CD4-positive, alpha-beta T cell treated with Interleukin-6 at 100 ng/mL for 8 hours (primary cell): ENCODE measurements at places on chromosomes 11 and 22.
A peak's percentile ranks its signal among the peaks of the same experiment; 100 is the strongest.

DNA sequence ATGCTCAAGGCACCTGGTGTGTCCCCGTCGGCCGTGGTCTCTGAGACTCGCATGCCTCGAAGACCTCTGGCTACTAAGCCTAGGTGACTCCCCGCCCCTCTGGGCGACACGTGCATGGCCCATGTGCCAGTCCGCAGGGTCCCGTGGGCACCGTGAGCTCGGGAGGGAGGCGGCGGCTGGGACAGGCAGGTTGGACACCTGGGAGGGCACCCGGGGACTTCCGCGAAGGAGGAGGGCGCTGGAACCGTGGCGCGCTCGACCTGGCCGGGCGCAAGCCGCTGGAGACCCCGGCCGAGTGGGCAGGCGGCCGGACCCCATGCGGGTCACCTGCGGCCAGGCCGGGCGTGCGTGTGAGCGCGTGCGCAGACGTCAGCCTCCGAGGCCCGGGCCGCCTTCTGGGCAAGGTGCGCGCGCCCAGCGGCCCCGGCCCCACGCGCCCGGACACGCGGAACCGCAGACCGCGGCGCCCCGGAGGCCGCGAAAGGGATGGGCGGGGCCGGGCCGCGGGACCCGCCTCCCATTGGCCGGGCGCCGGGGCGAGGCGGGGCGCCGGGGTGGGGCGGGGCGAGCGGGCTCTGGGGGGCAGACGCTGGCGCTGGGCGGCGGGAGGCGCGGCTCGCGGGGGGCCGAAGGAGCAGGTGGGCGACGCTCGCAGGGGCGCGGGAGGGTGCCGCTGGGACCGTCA is 579 bp upstream of the RASD2 start:
- DNase-seq = peak; percentile 46

- no peak for DNase-seq
Measured at GRCh38 chr11:116742104-116742503, 30.7 kb downstream of the BUD13 start.

DNA sequence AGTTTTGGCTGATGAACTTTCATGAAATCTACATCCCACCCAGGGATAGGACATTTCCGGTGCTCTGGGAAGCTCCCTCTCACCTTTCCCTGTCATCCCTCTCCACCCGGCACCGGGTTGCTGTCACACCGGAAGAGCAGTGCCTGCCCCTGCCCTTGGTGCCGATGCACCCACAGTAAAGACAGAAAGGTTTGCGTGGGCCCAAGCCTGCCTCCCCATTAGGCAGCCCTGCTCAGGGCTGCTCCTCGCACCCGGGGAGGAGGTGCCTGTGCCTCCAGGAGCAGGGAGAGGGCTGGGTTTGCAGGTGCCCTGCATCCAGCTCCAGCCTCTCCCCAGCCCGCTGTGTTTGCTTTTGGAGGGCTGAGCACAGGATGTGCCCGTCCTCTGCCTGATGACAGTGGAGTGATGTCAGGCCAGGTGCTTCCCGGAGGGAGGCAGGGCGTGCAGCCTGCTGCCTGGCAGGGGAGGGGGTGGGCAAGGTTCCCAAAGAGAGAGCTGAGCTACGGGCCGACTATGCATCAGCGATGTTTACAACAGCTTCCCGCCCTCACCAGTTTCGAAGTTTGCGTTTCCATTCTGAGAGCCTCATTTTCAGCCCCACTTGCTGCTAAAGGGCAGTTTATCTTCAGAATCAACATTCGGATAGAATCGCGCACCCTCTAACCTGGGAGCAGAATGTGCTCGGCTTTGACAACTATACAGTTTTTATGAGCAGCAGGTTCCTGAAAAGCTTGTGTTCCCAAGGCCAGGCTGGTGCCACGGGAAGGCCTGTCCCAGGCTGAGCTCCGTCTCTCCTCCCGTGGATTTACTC is 83.2 kb upstream of the CLDN5 start:
- peak; percentile 63 for DNase-seq

DNA sequence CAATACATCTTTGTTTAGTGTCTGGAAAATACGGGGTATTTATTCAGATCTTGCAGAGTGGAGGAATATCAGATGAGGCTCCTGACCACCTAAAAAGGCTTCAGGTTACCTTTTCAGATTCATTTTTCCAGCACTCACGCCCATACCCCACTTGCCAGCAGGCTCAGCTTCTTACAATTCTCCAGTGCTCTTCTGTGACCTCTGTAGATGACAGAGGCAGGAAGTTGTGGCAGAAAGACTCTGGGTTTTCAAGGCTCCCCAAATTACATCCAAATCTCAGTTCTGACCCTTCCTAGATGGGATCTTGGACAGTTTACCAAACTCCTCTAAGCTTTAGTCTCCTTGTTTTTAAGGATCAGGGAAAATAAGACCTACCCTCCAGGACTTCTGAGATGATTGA is 61.1 kb downstream of the SYTL2 start:
- DNase-seq = no peak

DNA sequence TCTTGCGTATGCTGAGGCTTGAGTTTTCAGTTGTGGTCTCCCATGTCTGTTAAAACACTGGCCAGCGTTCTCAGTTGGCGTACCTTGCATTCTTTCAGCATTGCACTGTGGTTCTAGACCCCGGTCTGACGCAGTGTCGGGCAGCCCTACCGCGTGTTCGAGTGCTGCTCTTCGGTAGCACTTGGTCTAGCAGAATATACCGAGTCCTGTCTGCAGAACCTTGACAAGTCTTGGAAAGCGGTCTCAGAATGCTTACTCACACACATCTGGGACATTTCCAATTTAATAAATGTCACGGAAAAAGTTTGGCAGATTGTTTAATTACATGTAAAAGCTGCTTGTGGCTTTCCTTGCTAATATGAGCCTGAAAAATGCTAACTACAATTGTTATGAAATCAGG is 32.6 kb downstream of the PPFIA1 start:
- no peak for DNase-seq

- no peak for DNase-seq
Measured at GRCh38 chr11:57263351-57263750, 26.3 kb upstream of the APLNR start.

DNA sequence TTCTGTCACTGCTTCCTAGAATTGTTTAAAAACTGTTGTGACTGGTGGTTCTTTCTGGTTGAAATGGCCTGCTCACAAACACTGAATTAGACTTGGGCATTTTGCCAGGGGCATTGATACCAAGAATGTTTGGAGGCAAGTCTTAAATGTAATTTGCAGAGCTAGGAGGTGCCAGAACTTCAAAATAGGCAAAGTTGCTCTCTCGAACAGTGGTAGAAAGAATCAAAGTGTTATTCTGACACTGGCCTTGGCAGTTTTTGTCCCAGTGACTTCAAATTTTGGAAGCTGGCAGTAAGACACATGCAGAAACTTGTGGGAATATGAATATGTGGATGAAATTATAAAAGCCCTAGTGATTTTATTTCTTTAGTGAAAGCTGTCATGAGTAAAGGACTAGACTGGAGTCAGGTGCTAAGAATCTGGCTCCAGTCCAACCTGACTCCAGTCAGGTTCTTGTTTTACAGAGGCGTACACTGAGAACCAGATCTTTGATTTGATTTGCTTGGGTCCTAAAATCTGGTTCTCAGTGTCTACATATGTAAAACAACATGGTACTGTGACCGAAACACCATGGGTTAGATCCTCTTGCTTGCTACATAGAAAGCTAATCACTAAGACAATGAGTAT is 20.9 kb downstream of the SVIP start:
- DNase-seq = no peak

- no peak for DNase-seq
Measured at GRCh38 chr11:130780437-130780836, 135.8 kb downstream of the SNX19 start.

DNA sequence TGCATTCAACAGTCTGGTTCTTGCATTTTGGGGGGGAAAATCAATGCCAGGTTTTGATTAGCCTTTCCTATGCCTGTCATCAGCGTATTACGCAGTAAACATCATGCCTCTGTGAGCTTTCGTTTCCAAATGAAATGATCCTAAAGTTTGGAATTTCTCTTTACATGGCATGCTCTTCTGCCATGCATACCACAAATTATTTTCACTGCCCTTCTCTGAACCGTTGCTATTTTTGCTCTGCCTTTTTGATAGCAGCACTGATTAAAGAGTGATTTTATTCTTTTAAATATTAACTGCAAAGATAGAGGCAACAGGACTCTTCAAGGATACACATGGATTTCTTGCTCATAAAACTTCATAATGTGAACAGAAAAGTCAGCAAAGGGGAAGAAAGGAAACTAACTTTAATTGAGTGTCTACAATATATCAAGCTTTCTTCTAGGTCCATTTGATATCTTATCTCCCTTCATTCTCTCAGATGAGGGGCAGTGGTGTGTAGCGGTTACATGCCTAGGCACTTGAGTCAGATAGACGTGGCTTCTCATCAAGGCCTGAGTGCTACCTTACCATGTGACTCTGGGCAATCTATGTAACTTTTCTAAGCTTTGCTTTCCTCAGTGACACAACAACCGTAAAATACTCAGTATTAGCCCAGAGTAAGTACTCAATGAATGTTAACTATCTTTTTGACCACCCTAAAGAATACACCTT is 25.0 kb upstream of the FZD4 start:
- DNase-seq = no peak

DNA sequence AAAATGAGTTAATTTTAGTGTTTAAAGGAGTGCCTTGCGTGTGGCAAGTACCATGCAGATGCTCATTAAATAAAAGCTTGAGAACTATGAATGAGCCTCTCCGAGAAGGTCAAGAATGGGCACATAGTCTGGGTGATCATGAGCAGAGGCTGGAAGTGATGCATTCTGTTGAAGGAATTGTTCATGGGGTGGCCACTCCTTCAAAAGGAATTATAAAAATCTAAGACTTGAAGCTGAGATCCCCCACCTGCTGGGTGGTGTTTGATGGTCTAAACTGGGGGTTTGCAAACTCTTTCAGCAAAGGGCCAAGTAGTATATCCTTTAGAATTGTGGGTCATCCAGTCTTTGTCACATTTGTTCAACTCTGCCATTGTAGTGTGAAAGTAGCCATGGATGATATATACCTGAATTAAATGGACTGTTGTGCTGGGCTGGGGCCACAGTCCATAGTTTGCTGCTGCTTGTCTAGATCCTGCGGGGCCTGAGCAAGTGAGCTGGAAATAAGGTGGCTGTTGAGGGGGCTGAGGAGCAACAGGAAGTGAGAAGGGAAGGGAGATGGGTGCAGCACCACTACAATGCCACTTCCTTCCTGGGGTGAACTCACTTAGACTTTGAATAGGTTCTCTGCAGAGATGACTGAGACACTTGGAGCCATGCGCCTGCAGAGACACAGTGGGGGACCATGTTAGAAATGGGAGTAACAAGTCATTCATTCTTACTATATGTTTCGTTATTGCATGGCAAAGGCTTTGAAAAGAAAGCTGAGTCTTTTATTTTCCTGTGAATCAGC is 179.0 kb downstream of the SNX19 start:
- DNase-seq = no peak

GRCh38 chr11:10488934-10489691 is 34.0 kb downstream of the AMPD3 start:
- DNase-seq = no peak

DNA sequence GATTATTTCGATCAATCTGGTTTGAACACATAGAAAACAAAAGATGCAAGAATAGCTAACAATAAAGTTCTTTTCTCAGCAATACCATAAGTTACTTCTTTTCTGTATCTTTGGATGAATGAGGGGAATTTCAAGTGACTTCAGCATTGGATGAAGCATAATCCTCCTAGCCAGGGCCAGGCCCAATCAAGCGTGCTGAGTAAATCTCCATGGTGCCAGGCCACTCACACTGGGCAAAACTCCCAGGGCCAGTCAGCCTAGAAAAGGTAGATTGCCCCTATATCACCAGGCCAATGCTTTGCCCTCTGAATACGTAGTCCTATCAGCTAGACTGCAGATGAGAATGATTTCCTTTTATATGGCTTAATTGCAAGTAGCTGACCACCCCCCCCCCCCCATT is 6.0 kb downstream of the CNTF start:
- DNase-seq = no peak

- peak; percentile 77 for DNase-seq
Measured at GRCh38 chr22:23243006-23243573, 62.8 kb downstream of the BCR start.

GRCh38 chr11:101835506-101836063 is 79.2 kb upstream of the CEP126 start:
- no peak for DNase-seq

DNA sequence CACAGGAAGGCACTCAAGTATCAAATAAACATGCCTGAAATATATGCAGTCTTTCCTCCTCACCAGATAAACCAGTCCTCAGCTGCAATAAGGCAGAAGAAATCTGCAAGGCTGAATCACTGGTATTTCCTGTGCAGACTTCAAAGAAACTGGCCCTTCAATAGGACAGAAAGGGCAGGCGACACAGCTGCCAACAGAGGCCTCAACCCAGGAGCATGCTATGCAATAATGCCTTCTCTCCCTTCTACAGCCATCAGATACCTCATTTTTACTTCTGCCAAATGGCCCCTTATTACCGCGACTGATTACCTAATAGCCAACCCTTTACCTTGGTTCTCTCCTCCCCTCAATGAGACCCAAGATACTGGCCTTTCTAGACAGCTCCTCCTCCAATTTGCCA is 8.0 kb downstream of the NUMA1 start:
- DNase-seq = no peak

GRCh38 chr11:13313005-13313819 is 35.6 kb downstream of the BMAL1 start:
- no peak for DNase-seq

- DNase-seq = no peak
Measured at GRCh38 chr11:10506008-10506370, 35.0 kb downstream of the RNF141 start.

GRCh38 chr11:44065161-44065661 is 859 bp upstream of the ACCS start:
- no peak for DNase-seq

DNA sequence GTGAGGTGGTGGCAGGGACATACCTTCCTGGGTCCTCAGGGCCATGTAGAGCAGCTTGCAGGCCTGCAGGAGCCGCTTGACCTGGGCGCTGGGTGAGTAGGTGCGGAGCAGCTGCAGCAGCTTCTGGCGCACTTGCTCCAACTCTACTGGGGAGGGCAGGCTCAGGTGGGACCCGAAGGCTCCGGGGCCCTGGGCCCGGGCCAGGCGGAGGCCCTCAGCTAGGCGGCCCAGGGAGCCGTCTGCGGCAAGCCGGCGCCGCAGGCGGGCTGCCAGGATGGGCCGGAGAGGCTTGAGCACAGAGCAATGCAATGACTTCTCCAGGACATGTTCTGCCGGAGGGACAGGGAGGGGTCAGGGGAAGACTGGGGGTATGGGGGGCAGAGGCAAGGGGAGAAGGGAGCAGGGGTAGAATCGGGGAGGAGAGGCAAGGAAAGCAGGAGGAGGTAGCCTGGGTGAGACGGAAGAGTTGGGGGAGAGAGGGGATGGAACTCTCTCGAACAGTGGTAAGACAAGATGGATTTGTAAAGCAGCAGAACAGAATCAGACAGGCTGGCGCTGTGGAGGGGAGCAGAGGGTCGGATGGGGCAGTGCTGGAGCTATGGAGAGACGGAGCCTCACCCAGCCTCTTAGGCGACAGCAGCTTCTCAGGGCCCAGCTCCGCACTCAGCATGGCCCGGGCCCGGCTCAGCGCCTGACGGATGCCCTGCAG is 2.2 kb downstream of the RIN1 start:
- DNase-seq = no peak

- DNase-seq = no peak
Measured at GRCh38 chr11:34855021-34855753, 61.0 kb downstream of the APIP start.

GRCh38 chr11:73040046-73040445 is 102.1 kb downstream of the FCHSD2 start:
- DNase-seq = no peak

GRCh38 chr11:2748814-2749554 is 49.2 kb upstream of the KCNQ1OT1 start:
- no peak for DNase-seq

- DNase-seq = no peak
Measured at GRCh38 chr11:76515494-76515893, 70.7 kb downstream of the EMSY start.
